ENCODE measurements at places on chromosomes 7 and 10.

DNA sequence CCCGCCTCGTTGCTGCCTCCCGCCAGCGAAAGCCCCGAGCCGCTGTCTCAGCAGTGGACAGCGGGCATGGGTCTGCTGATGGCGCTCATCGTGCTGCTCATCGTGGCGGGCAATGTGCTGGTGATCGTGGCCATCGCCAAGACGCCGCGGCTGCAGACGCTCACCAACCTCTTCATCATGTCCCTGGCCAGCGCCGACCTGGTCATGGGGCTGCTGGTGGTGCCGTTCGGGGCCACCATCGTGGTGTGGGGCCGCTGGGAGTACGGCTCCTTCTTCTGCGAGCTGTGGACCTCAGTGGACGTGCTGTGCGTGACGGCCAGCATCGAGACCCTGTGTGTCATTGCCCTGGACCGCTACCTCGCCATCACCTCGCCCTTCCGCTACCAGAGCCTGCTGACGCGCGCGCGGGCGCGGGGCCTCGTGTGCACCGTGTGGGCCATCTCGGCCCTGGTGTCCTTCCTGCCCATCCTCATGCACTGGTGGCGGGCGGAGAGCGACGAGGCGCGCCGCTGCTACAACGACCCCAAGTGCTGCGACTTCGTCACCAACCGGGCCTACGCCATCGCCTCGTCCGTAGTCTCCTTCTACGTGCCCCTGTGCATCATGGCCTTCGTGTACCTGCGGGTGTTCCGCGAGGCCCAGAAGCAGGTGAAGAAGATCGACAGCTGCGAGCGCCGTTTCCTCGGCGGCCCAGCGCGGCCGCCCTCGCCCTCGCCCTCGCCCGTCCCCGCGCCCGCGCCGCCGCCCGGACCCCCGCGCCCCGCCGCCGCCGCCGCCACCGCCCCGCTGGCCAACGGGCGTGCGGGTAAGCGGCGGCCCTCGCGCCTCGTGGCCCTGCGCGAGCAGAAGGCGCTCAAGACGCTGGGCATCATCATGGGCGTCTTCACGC lies 825 bp downstream of the ADRB1 start:
- peak; percentile 35 for DNase-seq

- no peak for DNase-seq
These were observed 115.4 kb downstream of the TMEM26 start for GRCh38 chr10:61337741-61338140.

DNA sequence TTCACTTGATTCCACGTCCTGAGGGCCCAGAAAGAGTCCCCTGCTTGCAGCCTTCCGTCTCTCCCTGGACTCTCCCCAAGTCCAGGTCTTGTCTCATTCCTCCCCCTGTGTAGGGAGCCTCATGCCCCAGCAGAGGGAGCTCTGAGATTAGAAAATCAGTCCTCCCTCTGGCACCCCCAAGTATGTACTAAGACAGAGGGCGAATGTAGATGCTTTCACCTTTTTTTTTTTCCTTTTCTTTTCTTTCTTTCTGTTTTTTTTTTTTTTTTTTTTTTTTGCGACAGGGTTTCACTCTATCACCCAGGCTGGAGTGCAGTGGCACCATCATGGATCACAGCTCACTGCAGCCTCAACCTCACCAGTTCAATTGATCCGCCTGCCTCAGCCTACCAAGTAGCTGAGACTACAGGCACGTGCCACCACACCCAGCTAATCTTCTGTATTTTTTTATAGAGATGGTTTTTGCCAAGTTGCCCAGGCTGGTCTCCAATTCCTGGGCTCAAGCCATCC lies 10.3 kb downstream of the SFXN3 start:
- DNase-seq, result peak; percentile 89

GRCh38 chr7:116139807-116140206 lies 70.5 kb upstream of the TES start:
- DNase-seq, result no peak
